ENCODE measurements at places on chromosomes 11 and 22. TPM values are rescaled to one million over a fixed set of nuclear protein-coding genes. Genes with fewer than 3 reads are reported as not detected.

The RRAS2 gene
- 20.8 TPM for total RNA-seq

The TRIM22 gene
- 5.0 TPM for total RNA-seq

The SLC29A2 gene
- total RNA-seq, result 2.8 TPM

The MMP12 gene
- total RNA-seq, result not detected

The CCDC157 gene
- 6.2 TPM for total RNA-seq

The ABCC8 gene
- total RNA-seq, result 5.7 TPM

The CCDC73 gene
- not detected for total RNA-seq

The PGA4 gene
- total RNA-seq, result not detected

The GRM5 gene
- not detected for total RNA-seq

The SLN gene
- total RNA-seq, result not detected

The MYOD1 gene
- total RNA-seq, result not detected

The MEI1 gene
- 0.64 TPM for total RNA-seq

The MPZL3 gene
- 0.54 TPM for total RNA-seq

The NCR3LG1 gene
- 0.51 TPM for total RNA-seq
